ENCODE measurements at places on chromosomes 1 and 21. TPM values are rescaled to one million over a fixed set of nuclear protein-coding genes. Genes with fewer than 3 reads are reported as not detected.

DNA sequence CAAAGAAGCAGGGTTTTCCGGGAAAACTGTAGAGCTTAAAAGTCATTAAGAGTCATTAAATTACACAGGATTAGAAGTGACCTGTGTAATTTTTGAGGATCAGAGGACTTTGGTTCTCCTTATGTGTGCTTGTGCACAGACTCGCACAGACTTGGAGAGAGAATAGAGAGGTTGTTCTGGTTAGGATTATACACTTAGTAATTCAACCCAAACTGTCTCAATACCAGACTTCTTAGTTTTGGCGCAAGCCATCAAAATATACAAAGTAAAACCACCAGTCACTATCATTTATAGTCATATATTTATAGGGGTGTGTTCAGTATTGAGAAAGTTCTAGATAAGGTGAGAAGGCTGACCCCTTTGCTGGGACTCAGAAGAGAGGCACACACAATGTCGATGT, 112.3 kb downstream of the HLX start:
- DNase-seq: no peak
- H3K4me1 ChIP-seq: no peaks in the 10 kb centered on the region
- no peak overlapping the region for H3K4me3 ChIP-seq
- H3K27me3 ChIP-seq: no peaks in the 10 kb centered on the region
- no peaks in the 10 kb centered on the region for H3K36me3 ChIP-seq

Gene MRPL39
- total RNA-seq: 14.8 TPM

DNA sequence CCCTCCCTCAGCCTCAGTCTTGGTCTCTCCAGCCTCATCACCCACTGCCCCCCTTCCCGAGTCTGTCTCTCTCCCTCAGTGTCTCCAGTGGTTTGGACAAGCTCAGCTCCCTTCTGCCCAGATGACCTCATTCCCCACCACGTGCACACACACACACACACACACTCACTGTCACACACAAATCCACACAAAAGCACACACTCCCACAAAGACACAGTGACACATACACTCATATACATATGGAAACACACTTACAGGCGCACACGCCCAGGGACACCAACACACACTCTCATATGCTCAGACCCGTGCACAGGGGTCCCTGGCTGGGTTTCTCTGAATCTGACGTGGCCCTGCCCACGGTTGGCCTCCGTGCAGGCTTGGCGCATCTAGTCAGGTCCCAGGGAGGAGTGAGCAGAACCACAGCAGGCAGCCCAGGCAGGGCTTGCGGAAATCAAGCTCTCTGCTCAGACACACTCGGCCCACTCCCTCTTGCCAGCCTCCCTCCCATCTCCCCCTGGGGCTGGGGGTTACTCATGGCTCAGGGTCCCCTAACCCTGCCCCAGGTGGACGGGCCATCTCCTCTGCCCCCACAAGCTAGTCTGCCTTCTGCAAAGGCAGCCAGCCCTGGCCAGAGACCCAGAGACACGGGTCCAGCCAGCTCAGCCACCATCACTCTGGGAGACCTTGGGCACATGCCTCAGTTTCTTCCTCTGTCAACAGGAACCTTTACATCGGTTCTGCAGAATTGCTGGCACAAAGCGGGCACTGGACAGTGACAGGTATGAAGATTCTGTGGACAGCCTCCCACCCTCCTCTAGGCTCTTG, 38.5 kb upstream of the FAM131C start:
- peaks cover 60% of the 10 kb centered on the region for H3K27me3 ChIP-seq
- no peak overlapping the region for H3K27ac ChIP-seq
- no peaks in the 10 kb centered on the region for H3K36me3 ChIP-seq

DNA sequence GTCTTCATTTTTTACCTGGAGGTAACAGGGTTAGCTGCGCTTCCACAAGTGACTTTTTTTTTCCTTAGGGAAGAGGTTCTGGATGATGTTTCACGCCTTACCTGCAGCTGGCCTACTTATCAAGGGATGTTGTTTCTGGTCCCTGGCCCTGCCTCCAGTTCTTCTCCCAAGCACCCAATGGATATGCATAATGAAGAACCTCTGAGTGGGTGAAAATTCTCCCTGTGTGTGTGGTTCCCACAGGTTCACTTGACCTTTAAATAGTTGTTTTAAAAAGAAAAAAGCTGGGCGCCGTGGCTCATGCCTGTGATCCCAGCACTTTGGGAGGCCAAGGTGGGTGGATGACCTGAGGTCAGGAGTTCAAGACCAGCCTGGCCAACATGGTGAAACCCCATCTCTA, 31.8 kb upstream of the DPT start:
- no peaks in the 10 kb centered on the region for H3K27me3 ChIP-seq
- H3K4me3 ChIP-seq: no peak overlapping the region
- no peaks in the 10 kb centered on the region for H3K36me3 ChIP-seq
- no peak for DNase-seq
- no peak overlapping the region for H3K27ac ChIP-seq

Gene EVA1C
- total RNA-seq: 18.0 TPM

DNA sequence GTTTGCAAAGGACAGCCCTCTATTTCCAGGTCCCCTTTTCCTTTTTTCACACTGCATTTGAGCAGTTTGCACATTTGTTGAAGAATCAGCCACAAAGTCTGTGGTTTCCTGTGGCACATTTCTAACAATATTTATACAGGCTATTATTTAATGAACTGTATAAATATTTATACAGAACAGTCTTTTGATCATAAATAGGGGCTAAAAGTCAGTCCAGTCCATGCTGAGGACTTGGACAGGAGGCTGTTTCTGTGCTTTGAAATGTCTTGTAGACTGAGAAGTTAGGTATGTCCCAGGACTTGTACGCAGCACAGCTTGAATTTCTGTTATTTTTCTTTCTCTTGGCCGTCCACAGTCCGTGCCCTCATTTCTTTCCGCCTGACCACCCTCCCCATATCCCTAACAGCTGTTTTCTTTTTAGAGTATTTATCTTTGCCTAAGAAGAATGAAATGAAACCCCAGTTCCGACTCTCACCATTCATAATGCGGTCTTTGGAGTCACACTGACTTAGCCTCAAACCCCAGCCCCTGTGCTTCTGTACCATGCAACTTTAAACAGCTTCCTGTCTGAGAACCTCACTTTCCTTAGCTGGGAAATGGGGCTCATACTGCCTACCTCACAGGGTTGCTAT, 19.7 kb downstream of the FGGY start:
- no peak for DNase-seq
- no peak overlapping the region for H3K27ac ChIP-seq
- no peaks in the 10 kb centered on the region for H3K36me3 ChIP-seq
- H3K4me3 ChIP-seq: no peak overlapping the region
- H3K27me3 ChIP-seq: no peaks in the 10 kb centered on the region

GRCh38 chr1:176961678-176962077, 202.8 kb downstream of the ASTN1 start:
- H3K36me3 ChIP-seq: no peaks in the 10 kb centered on the region
- H3K4me3 ChIP-seq: no peak overlapping the region
- H3K4me1 ChIP-seq: no peaks in the 10 kb centered on the region
- no peak overlapping the region for H3K27ac ChIP-seq
- H3K27me3 ChIP-seq: no peaks in the 10 kb centered on the region

- H3K27ac ChIP-seq: no peak overlapping the region
- no peaks in the 10 kb centered on the region for H3K27me3 ChIP-seq
- H3K36me3 ChIP-seq: peaks cover 4% of the 10 kb centered on the region
- H3K4me3 ChIP-seq: no peak overlapping the region
- H3K4me1 ChIP-seq: no peaks in the 10 kb centered on the region
Observed at GRCh38 chr1:101193733-101194169, 43.1 kb upstream of the S1PR1 start.

DNA sequence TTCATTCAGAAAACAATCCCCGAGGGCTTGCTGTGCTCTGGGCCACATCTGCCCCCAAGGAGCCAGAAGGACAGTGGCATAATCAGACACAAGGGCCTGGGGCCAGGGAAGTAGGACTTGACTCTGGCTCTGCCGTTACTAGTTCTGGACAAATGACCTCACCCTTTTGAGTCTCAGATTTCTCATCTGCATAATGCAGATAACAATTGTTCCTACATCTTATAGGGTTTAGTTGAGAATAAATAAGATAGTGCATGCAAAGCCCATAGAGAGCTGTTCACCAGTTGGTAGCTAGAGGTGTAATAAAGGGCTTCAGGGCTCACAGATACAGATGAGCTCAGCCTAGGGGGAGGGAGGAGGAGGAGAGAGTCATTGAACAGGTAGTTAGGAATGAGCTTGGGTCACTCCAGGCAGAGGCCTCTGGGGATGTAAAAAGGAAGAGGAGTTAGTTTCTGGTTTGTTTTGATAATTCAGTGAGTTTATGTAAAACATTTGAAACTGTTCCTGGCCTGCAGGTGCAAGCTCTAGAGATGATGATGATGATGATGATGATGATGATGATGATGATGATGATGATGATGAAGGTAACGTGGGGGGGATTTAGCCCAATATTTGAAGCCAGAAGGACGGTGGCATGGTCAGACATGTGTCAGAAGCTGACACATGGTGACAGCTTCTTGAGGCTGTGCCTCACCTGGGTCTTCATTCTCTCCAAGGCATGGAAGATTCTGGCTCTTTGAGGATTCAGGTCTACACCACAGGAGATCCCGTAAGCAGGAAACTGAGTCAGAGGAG, 858 bp downstream of the LACTBL1 start:
- no peaks in the 10 kb centered on the region for H3K27me3 ChIP-seq
- H3K4me1 ChIP-seq: no peaks in the 10 kb centered on the region
- no peak overlapping the region for H3K4me3 ChIP-seq
- no peaks in the 10 kb centered on the region for H3K36me3 ChIP-seq
- no peak for DNase-seq

GRCh38 chr21:38250991-38251418, 5.8 kb upstream of the KCNJ15 start:
- peaks cover 2% of the 10 kb centered on the region for H3K27me3 ChIP-seq
- no peak overlapping the region for H3K4me3 ChIP-seq
- DNase-seq: no peak
- H3K27ac ChIP-seq: no peak overlapping the region
- no peaks in the 10 kb centered on the region for H3K4me1 ChIP-seq

DNA sequence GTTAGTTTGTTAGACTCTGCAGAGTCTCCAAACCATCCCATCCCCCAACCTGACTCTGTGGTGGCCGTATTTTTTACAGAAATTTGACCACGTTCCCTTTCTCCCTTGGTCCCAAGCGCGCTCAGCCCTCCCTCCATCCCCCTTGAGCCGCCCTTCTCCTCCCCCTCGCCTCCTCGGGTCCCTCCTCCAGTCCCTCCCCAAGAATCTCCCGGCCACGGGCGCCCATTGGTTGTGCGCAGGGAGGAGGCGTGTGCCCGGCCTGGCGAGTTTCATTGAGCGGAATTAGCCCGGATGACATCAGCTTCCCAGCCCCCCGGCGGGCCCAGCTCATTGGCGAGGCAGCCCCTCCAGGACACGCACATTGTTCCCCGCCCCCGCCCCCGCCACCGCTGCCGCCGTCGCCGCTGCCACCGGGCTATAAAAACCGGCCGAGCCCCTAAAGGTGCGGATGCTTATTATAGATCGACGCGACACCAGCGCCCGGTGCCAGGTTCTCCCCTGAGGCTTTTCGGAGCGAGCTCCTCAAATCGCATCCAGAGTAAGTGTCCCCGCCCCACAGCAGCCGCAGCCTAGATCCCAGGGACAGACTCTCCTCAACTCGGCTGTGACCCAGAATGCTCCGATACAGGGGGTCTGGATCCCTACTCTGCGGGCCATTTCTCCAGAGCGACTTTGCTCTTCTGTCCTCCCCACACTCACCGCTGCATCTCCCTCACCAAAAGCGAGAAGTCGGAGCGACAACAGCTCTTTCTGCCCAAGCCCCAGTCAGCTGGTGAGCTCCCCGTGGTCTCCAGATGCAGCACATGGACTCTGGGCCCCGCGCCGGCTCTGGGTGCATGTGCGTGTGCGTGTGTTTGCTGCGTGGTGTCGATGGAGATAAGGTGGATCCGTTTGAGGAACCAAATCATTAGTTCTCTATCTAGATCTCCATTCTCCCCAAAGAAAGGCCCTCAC, at the start of gene OLIG2:
OLIG2 (plus strand) TSS at position 447 of the 954 bp plus-strand sequence. CDS start 928 bp downstream, outside the sequence.
- H3K27me3 ChIP-seq: peaks cover 26% of the 10 kb centered on the region
- no peaks in the 10 kb centered on the region for H3K36me3 ChIP-seq
- H3K27ac ChIP-seq: no peak within 1 kb of the TSS
- no peak within 1 kb of the TSS for H3K4me3 ChIP-seq
- no peak for DNase-seq

Measured in T-cell (primary cell).